ENCODE measurements at places on chromosomes 12 and 14.
A peak's percentile ranks its signal among the peaks of the same experiment; 100 is the strongest.

DNA sequence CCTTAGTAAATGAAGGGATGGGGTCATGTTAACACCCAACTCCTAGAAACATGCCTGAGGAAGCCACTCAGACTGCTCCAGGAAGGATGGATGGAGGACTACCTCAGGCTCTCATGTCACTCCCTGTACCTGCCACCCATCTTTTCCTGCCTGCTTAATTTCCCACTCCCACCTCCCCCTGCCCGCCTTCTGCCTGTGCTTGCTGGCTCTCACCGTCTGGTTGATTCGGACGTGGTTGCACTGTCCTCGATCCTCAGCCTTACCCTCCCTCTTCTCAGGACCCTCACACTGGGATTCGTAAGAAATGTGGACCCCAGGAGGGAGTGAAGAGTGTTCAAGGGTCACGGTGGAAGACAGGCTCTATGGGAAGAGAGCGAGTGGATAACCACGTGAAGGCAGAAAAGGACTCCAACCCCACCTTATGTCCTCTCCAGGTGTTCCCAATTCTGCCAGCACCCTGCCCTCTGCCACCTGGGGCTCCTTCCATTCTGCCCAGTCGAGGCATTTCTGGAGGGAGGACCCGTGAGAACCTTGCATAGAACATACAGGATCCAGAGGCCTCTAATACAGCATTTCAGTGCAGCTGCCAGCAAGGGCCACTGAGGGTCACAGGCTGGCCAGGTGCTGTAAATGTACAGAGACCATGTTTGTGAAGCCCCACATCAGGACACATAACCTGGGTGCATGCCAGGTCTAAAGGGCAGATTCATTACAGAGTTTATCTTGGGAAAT, 12.9 kb downstream of the ITGB7 start:
- DNase-seq, result no peak

DNA sequence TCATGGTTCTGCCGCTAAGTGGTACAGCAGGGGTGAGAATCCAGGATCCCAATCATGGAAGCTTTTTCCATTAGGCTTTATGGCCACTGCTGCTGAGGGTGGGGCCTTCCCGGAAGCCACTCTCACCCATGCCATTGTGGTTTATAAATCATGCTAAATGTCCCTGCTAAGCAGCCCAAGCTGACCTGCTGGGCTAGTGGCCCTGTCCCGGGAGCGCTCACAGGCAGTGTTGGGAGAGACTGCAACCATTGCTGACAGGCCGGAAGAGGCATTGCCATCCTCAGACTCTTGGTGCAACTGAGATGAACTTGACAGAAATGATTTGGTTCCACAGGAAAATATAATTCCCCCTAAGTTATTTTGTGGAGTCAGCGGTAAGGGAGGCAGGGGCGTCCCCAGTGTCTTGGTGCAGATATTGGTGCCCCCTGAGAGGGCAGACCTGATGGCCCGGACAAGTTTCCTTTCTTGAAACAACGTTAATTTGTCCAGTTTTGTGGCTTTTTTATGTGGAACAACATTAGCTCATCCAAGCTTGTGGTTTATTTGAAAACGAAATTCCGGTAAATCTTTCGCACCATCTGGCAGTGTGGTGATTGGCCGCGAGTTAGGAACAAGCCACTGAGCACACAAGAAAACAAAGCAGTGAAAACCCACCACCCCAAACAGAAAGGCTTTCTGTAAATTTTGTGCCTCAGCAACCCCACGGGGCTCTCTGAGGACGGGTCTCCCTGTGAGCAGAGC, 82.3 kb downstream of the SSPN start:
- peak; percentile 75 for DNase-seq

- DNase-seq, result peak; percentile 25
Measured at GRCh38 chr12:25388183-25388582, 137.5 kb upstream of the KRAS start.

GRCh38 chr14:100498068-100498467, 89.1 kb downstream of the BEGAIN start:
- DNase-seq, result no peak

- DNase-seq, result peak; percentile 56
Measured at GRCh38 chr12:38872561-38872960, 32.8 kb downstream of the CPNE8 start.

GRCh38 chr14:50015716-50016115, 100.7 kb downstream of the VCPKMT start:
- no peak for DNase-seq
